ENCODE measurements at places on chromosomes 16 and 17.

GRCh38 chr16:83609178-83609577 lies 198.6 kb upstream of the HSBP1 start:
- no peak for DNase-seq

DNA sequence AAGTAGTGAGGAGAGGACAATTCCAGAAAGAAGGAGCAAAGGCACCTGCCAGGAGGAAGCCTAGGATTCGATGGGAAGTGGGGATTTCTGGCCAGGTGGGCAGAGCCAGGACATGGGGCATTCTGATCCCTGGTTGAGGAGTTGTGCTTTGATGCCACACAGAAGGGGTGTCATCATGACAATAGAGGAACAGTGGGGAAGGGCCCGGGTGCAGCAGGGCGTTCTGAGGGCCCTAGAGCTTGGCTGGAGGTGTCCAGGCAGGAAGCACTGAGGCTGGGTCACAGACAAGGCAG lies 4.3 kb downstream of the EVPLL start:
- no peak for DNase-seq

DNA sequence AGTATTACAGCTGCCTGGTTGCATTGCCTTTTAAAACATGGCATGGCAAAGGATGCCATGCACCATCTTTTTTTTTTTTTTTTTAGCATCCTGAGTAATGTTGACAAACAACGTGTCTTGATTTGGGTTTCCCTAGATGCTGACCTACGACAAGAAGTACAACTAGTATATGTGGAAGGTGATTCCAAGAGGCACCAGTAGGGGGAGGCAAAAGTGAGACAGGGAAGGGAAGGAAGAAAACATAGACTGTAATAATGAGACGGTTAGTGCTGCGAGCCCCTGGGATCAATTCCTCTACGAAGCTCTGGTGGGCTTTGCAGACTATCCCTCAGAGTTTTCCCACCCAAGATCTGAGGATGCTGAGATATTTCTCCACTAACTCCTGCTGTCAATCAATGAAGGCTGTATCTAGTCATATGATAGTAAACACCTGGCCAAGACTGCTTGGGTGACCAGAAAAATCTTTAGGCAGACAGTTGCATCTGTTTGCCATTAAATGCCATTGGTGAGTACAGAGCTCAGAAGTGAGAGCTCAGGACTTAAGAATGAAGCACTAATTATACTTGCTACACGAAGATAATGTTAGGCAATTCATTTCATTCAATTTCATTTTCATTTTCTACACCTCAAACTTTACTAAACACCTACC lies 458.6 kb upstream of the GOT2 start:
- no peak for DNase-seq

DNA sequence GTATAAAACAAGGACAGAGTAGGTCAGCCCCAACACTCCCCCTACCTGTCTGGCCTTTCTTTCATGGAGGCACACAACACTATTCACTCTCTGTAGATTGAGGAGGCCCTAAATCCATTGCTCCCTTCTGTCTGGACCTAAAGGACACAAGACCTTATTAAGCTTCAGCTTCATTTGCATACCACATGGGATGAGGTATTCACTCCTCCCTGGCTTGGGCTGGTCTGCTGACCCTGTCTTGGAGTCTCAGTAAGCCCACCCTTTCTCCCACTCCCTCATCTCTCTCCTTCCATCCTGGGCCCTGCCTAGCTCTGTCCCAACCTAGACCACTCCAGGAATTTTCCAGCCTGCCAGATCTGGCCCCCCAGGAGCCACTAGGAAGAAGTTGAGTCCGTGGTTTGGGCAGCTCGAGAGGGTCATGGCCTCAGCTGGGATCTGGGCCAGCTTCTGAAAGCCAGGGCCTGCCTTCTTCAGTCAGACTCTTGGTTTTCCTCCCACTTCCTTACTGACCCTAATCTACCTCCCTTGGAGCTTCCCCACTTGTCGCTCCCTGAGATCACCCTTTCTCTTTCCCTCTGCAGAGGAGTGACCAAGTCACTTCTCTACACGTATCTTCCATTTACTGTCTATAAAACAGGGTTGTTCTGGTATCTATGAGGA lies 6.5 kb upstream of the LLGL1 start:
- DNase-seq = no peak

DNA sequence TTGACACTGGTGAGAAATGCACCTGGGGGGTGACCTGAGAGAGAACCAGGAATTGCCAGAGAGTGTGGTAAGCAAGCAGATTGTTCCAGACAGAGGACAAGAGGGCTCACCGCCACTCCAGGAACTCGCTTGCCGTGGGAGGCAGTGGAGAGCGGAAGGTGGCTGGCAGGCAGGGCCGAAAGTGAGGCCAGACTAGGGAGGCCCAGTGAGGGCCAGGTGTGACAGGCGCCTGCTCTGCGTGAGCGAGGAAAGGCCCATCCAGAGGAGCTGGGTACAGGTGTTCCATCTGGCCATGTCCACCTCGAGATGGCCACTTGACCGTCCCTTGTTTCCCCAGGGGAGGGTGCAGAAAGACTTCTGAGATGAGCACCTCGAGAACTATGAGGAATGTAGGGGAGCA lies 11.9 kb upstream of the MYO15B start:
- no peak for DNase-seq

DNA sequence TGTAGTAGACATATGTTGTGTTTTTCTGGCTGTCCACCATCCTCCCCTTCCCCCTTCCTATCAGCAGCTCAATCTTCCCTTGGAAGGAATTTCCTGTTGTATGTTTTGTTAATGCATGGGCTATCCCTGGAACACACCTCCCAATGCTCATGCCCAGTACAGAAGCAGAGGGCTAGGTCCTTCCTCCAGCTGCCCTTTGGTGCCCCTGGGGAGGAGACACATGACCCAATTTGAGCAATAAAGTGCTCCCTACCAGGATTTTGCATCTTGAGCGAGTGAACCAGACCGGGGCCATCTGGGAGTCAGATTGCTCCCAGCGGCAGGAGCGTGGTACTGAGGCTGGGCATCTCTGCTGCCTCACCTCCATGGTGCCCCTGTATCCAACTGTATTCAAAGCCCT lies 141.5 kb upstream of the MED13 start:
- no peak for DNase-seq

Data from KG1 (cell line).